CD4-positive, alpha-beta T cell treated with Interleukin-21 for 1 hour (primary cell): ENCODE measurements at places on chromosomes 3 and 15.

DNA sequence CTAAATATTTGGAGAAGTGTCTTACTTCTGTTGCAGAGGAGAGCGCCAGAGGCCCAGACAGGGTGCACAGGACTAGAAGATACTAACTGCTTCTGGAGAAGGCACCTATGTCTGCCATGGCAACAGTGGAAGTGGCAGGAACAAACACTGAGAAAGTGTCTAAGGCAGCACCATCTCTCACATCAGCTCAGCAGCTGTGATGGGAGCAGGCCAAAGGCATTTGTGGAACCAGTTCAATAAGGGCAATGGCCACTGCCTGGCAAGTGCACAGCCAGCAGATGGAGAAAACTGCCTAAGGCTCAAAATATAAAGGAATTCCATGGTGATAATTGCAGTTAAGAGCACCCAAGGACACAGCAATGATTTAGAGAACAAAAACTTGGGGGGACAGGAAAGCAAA, 563.0 kb upstream of the CCDC54 start:
- no peak for DNase-seq

DNA sequence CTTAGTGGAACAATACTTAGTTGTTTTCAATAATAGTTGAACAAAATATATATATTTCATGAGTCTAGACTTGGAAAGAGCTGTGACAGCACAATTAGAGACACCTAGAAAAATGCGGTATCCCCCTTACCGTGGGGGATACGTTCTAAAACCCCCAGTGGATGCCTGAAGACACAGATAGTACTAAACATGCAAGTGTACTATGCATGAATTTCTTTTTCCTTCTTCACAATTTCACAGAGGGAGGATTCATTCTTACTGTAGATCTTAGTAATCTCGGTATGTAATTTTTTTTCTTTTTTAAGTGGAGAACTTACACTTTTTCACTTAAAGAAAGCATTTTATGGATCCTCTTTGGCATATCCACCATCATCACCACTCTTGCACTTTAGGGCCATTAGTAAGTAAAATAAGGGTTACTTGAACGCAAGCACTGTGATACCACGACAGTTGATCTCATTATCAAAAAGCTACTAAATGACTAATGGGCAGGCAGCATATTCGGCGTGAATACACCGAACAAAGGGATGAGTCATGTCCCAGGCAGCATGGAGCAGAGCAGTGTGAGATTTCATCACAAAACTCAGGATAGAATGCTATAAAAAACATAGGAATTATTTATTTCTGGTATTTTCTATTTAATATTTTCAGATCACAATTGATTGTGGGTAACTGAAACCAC, 72.3 kb upstream of the ZNF280D start:
- no peak for DNase-seq

DNA sequence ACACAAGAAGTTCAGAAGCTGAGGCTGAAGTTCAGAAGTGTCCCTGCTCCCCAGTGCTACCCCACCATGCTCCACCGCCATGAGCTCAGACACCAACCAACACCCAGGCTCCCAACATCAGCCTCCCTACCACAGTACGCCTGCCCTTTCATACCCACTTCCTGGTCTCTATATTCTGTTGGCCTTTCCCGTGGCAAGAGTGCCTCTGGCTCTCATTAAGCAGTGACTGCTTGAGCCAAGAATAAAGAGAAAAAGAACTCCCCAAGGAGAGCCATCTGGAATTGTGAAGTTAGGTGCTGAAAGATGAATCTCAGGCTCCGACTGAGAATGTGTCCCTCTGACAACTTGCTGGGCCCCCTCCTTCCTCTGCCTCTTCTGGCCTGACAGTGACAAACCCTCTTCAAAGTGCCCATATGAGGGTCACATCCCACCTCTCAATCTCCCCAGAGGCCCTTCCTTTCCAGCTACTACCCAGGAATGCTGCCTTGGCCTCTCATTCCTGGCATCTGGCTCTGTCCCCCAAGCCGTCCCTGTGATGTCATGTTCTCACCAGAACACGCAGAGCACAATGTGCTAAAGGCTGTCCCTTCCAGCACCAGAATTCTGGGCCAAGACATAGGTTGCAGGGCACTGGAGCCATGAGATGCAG, 306.8 kb downstream of the NTRK3 start:
- no peak for DNase-seq

- no peak for DNase-seq
Measured at GRCh38 chr3:40780925-40781406, 256.2 kb downstream of the ZNF621 start.
